Mesendoderm (in vitro differentiated cells): ENCODE measurements at places on chromosomes 2 and 18.

GRCh38 chr18:6561420-6561861 lies 146.7 kb upstream of the L3MBTL4 start:
- peak; percentile 57 for DNase-seq

GRCh38 chr2:238170386-238171071 lies 11.8 kb downstream of the ERFE start:
- DNase-seq = no peak

- DNase-seq = peak; percentile 72
These were observed 83.9 kb upstream of the MAPRE2 start for GRCh38 chr18:34957119-34957863.

DNA sequence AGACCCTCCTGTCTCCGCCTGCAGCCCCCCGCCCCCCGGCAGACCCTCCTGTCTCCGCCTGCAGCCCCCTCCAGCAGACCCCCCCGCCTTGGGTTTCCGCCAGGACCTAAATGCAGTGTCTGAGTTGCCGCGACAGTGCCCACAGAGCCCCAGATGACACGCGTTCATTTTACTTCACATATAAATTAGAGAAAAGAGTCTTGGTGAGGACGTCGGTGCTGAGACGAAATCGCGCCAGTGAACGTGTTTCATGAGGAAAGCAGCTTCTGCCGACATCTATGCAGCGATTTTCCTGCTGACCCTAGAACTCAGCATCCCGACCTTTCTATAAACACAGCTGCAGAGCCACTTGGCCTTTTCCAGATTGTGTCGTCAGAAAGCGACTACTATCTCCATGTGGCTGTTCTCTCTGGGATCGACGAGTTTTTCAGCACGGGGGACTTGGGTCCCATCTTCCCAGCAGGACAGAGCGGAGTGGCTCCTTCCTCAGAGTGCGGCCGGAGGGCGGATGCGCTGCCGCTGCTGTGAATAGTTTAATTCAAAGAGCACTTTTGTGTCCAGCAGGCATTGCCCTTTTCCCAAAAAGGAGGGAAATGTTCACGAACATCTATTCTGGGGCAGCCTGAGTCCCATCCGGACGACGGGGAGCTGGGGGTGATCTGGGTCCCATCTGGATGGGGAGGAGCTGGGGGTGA lies 136.7 kb downstream of the NFATC1 start:
- no peak for DNase-seq

- no peak for DNase-seq
These were observed 38.0 kb downstream of the EHBP1 start for GRCh38 chr2:62743506-62743905.

GRCh38 chr2:46010223-46010924 lies 286.8 kb upstream of the EPAS1 start:
- DNase-seq = no peak

- DNase-seq = no peak
These were observed 580.4 kb upstream of the ZEB2 start for GRCh38 chr2:145100301-145100700.

DNA sequence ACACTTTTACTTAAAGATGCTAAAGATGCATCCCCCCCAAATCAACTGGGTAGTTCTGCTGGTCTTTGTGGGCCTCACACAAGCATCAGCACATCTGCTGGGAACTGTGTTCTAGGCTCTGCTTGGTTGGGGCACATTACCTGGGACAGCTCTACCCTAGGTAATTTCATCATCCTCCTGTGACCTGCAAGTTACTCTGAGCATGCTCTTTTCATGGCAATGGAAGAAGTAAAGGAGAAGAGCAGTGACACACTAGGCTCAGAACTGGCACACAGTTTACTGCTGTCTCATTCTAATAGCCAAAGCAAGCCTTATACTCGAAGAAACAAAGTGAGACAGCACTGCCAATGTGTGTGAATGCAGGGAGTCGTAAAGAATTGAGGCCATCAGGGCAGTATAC lies 376.7 kb downstream of the XIRP2 start:
- DNase-seq = no peak

DNA sequence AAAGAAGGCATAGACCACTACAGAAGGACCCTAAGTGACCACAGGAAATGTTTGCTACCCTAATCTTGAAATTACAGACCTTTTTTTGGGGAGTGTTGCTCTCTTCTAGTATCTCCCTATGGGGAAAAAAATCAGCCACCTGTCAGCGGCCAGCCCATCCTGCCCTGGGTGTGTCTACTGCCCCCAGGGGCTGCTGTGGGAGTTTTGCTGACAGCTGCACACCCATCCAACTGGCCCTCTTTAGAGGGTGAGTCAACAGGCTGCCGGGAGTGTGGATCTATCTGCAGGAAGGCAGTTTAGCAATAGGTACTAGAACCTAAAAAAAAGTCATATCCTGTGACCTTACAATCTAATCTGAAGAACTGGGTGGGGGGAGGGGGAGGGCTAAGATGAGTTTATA lies 796 bp upstream of the DYSF start:
- peak; percentile 82 for DNase-seq

DNA sequence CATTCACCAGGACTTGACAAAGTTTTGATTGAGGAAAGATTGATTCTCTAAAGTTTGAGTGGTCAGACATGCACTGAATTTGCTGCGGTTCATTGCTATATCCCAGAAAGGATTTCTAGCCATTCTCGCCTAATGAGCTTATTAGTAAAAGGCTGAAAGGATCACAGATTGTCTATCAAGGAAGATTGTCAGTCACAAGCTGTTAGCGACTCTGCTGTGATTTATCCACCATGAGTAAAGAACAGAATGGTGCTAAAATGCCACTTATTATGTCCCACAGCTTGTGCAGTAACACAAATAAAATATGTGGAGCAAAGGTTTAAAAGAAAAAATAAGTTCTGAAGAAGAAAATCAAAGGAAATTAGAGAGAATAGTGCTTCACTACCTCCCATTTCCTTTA lies 701.2 kb upstream of the CDH7 start:
- no peak for DNase-seq

DNA sequence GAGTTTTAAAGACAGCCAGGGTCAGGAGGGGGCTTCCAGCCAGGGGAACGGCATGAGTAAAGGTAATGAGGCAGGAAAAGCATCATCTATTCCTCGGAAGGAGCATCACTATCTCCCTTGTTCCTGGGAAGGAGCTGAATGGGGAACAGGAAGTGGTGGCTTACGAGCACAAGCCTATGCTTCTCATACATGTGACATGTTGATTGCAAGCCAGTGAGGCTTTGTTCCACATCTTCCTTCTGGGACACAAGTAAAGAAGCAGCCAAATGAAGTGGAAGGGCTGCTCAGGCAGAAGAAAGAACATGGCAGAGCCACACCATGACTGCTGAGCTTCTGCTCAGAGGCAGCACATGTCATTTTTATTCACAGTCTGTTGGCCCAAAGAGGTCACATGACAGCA lies 15.1 kb upstream of the LMAN1 start:
- no peak for DNase-seq

- no peak for DNase-seq
These were observed 171.6 kb downstream of the VAPA start for GRCh38 chr18:10085416-10085815.

DNA sequence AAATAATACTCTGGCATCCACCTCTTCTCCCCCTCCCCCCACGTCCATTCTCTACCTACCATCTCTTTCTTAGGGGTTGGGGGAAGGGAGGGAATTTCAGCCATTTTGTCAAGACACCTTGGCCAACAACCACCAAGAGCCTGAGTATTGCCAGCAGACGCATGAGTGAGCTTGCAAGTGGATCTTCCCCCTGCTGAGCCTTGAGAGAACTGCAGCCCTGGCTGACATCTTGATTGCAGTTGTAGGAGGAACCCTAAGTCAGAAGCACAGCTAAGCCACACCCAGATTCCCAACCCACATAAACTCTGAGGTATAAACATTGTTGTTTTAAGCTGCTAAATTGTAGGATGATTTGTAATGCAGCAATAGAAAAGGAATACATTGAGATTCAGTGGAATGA lies 165.6 kb downstream of the TMEFF2 start:
- DNase-seq = peak; percentile 89

DNA sequence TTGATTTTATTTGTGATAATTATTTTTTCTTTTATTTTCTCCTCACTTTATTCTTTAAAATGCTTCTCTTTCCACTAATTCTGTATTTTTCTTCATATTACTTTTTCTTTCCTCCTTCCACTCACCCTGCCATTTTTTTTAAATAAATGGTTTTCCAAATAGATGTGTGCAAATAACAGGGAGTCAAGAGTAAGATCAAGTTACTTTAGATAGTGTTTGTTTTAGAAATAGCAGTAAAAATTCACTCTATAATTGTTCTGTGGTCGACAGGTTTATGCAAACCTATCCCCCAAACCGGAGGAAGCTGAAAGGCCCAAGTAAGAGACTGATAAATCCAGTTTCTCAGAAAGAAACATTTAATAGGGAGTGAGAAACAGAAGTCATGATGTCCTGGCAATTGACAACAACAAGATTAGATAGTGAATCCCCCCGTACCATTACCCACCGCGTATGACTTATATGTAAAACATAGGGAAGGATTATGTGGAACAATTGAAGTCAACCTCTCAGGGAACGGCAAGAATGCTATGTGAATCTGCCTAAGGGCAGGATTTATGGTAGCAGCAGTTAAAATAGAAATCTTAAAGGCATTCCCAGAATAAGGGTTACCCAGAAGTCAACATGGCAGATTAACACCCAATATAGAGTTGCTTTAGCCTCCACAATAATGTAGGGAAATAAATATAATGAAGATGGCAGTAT lies 75.5 kb downstream of the KYNU start:
- DNase-seq = peak; percentile 42

DNA sequence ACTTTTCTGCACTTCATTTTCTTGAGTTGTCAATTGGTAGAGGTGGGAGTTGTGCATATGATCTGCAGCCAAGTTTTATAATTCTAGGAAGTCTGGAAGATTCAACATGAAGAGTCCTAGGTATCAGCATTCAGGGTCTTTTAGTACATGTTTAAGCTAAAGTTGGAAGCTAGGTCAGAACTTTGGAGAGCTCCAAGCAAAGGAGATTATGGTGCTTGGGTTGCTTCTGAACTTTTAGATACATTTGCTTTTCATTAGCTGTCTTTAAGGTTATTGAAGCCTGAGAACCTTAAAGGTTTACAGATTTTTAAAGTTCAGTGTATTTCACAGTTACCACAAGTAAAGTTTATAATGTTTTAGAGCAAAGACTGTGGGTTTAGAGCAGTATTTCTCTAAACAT lies 85.5 kb downstream of the EPC2 start:
- no peak for DNase-seq

- DNase-seq = peak; percentile 62
These were observed 42.0 kb downstream of the RDH14 start for GRCh38 chr2:18518116-18519111.

- no peak for DNase-seq
These were observed 82.2 kb upstream of the RMP24 start for GRCh38 chr18:35890323-35890722.

GRCh38 chr2:27795868-27796277 lies 24.4 kb downstream of the MRPL33 start:
- no peak for DNase-seq

- no peak for DNase-seq
These were observed 98.6 kb downstream of the IRS1 start for GRCh38 chr2:226701052-226701451.
